Esophagus squamous epithelium (tissue), 5 donors: ENCODE measurements at places on chromosomes 7 and 10.

DNA sequence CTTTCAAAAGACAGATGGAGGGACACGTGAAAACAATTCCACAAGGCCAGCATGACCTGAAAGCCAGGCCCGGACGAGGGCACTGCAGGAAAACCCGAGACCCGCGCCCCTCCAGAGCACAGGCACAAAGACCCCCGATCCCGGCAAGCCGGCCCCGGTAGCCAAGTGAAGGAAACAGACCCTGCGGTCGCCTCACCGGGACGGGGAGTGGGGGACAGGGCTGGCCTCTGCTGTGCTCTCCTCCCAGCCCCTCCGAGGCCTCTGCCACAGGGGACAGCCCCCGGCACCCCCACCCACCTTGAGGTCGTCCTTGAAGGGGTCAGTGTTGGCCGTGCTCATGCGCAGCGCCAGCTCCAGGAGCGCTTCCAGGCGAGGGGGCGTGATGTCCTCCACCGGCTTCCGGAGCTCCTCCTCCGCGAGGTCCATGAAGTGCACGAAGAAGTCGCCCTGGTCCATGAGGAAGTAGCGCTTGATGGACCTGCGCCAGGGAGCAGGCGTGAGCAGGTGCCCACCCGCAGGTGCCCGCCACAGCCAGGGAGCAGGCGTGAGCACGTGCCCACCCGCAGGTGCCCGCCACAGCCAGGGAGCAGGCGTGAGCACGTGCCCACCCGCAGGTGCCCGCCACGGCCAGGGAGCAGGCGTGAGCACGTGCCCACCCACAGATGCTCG lies 11.3 kb upstream of the ADAM8 start:
- no peak for DNase-seq

GRCh38 chr10:224571-224970 lies 89.3 kb downstream of the ZMYND11 start:
- no peak for DNase-seq

GRCh38 chr10:101829561-101830315 lies 11.5 kb upstream of the OGA start:
- no peak for DNase-seq

- DNase-seq: no peak
Observed at GRCh38 chr7:75867390-75867717, 11.5 kb upstream of the RHBDD2 start.

DNA sequence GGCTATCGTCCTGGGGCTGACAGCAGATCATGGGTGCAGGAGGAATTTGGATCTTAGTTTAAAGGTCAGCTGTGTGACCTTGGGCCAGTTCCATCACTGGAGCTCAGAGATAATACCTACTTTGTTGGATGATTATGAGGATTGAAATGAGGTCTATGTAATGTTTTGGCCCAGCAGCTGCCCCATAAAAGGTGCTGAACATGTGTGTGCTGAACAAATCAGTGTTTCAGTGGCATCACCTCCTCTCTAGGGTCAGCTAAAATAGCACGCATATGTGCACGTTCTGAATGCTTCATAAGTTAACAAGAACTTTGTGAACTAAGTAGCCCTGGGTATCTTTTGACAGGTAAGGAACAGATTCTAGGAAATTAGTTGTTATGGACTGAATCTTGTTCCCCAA lies 84.8 kb upstream of the LRRC18 start:
- no peak for DNase-seq

GRCh38 chr10:74011770-74012169 lies 13.9 kb downstream of the VCL start:
- DNase-seq: no peak

DNA sequence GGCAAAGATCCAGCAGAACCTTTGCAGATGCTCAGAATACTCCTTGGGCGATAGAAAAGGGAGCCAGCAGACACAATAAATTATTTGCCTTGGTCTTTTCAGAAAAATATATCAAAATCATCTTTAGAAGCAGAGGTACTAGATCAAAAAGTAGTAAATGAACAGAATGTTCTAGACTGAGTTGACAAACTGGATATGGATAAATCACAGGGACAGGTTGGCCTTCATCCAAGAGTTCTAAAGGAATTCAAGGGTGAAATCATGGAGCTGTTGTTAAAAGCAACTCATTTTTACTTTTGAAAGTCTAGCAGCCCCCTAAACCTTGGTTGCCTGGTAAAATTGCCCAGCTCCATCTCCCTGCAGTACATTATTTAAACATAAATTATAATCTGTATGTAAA lies 99.1 kb downstream of the PLCE1 start:
- no peak for DNase-seq

GRCh38 chr7:87091487-87092066 lies 32.1 kb upstream of the ELAPOR2 start:
- DNase-seq: no peak

DNA sequence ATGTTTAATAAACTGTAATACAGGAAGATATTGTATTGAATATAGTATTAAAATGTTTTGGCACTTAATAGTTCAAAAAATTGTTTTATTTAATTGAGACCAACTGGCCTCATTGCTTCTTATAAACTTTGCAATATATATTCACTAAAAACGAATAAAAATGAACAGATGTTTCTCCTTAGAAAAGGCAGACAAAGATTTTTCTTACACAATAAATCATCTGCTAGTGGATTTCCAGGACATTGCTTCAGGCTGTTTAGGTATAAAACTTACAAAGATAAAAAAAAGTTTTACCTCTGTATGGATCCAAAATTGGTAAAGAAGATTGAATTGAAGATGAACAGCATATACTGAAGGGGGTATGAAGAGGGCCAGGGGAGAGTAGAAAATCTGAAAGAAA lies 143.6 kb downstream of the AGMO start:
- no peak for DNase-seq

- DNase-seq: no peak
Observed at GRCh38 chr10:61135276-61135721, 191.3 kb upstream of the RHOBTB1 start.

DNA sequence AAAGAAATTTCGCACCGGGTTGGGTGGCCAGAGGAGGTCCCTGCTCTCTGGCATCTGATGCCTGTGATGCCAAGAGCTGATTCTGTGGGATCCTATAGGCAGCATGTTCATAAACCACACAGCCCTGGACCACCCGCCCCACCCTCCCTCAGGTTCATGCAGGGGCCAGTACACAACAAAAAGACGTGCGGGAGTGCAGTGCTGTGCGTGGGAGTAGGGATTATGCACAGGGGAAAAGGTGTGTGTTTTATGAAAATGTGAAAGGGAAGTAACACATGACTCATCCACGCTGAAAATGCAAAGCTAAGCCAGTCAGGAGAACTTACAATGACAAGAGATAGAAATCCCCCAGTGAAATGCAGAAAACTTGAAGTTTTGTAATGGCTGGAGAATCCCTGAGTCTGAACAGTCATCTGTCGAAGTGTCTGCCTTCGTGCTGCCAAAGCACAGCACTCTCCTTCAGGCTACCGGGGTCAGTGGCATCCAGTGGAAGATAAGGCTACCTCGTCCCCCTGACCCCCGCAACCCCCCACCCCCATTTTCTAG lies 1.1 kb downstream of the KIAA1217 start:
- DNase-seq: no peak

DNA sequence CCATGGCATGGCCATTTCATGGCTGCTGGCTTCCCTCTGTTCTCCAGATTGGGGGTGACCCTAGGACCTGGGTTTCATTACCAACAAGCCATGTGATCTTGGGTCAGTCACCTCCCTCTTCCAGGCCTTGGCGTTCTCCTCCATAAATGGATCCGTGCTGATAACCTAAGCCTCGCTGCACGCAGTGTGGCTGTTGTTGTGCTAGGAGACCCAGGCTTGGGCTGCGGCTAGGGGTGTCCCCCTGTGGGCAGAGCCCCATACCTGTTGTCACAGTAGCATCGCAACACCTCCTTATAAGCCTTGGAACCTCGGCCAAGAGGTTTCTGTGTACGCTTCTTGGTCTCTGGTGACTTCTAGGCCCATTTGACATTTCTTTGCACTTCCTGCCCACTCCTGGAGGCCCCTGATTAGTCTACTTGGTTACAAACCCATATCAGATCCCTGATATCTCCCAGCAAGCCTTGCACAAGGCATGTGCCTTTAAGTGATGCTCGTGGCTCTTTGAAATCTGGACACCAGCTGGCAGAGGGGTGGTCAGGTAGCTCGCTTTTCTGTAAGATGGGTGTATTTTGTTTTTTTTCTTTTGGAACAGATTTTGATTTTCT lies 23.6 kb downstream of the ZMIZ1 start:
- no peak for DNase-seq

DNA sequence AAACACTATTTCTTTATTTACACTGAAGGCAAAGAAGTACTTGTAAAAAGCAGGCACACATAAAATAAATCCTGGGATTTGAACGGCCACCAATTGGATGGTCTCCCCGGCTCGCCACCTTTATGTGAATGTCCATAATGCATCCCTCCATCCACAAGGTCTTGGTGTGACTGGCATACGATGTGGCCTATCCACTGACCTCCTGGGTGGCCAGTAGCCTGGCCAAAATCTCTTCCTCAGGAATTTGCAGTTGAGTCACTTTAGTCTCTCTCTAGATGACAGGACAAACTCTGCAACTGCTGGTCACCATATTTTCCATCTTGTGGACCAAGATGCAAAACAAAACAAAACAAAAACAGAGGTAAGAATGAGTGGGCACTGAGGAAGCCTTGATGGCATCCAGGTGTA lies 39.1 kb downstream of the CDK1 start:
- DNase-seq: no peak

DNA sequence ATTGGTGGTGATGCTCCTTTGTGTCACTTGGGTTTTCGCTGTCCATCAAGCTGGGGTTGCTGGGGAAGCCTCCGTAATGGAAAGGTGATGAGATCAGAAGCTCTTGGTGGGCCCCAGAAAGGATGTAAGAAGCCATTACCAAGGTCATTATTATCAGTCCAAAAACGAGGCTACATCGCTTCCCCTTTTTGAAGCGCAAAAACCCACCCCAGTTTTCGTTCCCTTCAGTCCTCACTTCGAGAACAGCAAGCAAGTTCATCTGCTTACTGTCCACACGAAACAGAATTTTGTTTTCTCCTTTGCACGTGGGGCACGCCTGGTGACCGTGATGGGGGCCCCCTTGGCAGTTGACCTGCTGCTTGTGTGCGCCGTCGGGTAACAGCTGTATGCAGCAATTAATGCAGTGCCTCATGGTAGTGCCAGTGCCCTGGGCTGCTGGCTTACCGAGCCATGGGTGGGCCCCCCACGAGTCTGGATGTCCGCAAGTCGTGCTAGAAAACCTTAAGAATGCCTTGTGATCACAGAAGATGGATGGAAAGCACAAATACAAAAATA lies 47.5 kb downstream of the CHST15 start:
- DNase-seq: no peak

- DNase-seq: no peak
Observed at GRCh38 chr10:77219046-77219445, 418.6 kb downstream of the KCNMA1 start.

- no peak for DNase-seq
Observed at GRCh38 chr10:31075434-31075833, 43.8 kb upstream of the ZNF438 start.

- no peak for DNase-seq
Observed at GRCh38 chr10:70776455-70777005, 8.6 kb downstream of the TBATA start.

DNA sequence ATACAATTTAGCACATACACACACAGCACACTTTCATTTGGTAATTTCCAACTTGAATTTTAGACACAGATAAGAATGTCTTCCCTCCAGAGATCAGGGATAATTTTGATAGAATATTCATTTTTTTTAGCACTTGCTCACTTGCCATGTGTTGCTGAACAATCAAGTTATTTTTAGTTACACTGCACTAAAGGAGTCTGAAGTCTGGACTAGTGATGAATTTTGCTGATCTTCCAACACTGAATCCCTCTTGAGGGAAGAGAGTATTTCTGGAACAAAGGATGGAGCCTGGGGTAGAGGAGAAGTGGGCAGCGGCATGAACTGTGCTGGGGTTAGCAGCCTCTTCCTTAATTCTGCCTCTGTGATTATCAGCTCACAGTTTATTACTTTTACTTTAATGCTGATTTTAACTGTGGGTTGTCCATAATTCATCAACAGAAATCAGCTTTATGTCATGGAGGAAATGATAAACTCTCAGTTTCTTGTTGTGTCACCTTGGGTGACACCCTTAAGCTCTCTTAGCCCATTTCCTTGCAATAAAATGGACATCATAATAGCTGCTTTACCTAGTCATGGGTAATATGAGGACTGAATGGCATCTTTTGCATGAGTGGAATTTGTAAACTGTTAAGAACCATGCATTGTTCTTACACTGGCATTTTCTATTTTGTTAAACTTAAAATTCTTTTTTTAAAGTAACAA lies 32.1 kb downstream of the SGPL1 start:
- no peak for DNase-seq

DNA sequence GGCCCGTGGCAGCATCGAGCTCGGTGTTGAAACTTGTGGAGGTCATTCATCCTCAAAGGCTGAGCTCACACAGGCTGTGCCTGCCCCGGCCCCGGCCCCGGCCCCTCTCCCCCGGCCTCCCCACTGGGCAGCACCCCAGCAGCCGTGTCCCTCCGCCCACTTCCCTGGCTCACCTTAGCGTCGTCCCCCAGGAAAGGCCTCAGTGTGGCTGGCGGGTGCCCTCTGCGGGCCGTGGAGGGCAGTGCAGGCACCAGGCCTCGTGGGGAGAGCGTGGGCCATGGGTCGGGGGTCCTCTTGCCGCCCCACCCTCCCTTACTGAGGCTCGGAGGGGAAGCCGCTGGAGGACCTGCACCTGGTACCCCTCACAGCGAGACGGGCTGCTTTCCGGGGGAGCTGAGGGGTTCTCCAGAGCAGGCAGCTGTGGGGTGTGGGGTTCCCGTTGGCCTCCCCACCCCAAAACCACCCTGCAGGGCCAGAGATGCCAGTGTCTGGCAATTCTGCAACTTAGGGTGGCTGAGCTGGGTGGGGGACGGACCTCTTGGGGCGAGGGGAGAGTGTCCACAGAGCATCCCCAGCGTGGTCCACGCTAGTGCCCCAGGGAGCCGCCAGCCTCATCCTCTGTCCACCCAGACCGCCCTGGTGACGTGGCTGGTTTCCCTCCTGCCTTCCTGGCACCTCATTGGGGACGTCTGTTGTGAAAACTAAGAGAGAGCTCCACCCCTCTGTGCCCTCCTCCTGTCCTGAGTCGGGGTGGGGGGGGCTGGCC lies 44.2 kb upstream of the DPYSL4 start:
- no peak for DNase-seq

DNA sequence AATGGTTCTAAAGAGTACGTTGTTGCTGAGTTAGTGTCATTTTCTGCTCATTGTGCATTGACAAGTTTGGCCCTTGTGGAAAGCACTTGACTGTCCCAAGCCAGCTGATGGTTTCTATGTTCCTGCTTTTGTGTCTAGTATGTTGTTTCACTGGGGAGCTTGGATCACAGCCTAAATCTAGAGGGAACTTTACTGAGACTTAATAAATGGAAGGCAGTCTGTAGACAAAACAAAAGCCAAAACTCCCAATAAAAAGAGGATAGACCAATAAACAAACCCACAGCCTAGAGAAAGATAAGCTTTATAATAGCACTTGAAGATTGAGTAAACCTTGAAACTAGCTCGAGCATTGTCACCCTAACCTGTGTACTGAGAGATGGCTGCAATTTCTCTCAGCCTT lies 196.8 kb downstream of the ADRA2A start:
- DNase-seq: no peak

- DNase-seq: no peak
Observed at GRCh38 chr10:17802976-17803375, 6.2 kb upstream of the MRC1 start.

GRCh38 chr7:30556840-30557239 lies 37.8 kb upstream of the GARS1 start:
- DNase-seq: no peak
